AG09319 (cell line): ENCODE measurements at places on chromosomes 12 and 14.
A peak's percentile ranks its signal among the peaks of the same experiment; 100 is the strongest.

- no peak for DNase-seq
Observed at GRCh38 chr12:42525444-42525843, 64.1 kb downstream of the PRICKLE1 start.

DNA sequence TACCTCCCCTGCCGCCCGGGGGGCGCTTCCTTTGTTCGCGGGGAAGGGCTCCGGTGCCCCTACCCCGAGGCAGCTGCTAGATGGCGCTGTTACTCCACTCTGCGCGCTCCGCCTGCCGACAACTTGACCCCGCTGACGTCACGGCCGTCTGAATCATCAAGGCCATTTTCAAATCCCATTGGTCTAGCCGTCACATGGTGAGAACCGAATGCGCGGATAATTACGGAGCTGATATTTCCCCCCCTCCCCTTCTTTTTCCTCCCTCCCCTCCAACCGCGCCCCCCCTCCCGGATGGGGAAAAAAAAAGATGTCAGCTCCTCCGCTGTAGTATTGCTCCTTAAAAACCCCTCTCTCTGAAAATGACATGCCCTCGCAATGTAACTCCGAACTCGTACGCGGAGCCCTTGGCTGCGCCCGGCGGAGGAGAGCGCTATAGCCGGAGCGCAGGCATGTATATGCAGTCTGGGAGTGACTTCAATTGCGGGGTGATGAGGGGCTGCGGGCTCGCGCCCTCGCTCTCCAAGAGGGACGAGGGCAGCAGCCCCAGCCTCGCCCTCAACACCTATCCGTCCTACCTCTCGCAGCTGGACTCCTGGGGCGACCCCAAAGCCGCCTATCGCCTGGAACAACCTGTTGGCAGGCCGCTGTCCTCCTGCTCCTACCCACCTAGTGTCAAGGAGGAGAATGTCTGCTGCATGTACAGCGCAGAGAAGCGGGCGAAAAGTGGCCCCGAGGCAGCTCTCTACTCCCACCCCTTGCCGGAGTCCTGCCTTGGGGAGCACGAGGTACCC lies at the start of gene HOXC10:
TSS of gene HOXC10 (plus strand) at position 246 of the 791 bp plus-strand sequence. CDS start at position 360, 114 bp downstream.
- peak; percentile 11 for DNase-seq

GRCh38 chr12:58615576-58615975 lies 304.7 kb downstream of the LRIG3 start:
- no peak for DNase-seq

DNA sequence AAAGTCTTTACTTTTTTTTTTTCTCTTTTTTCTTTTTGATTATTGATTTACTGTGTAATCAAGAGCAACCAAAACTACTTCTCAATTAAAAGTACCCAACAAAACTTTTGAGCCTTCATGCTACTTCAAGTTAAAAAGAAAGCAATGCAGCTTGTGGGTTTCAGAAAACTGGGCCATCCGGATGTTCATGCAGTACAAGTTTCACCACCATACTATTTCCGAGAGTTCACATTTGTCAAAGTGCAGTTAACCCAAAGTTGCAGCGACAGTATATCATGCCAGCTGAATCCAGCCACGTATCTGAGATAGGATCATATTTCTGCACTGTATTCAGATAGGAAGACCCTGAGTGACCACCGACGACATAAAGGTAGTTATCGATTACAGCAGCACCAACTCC lies 33.0 kb downstream of the KLHL28 start:
- DNase-seq, result no peak

DNA sequence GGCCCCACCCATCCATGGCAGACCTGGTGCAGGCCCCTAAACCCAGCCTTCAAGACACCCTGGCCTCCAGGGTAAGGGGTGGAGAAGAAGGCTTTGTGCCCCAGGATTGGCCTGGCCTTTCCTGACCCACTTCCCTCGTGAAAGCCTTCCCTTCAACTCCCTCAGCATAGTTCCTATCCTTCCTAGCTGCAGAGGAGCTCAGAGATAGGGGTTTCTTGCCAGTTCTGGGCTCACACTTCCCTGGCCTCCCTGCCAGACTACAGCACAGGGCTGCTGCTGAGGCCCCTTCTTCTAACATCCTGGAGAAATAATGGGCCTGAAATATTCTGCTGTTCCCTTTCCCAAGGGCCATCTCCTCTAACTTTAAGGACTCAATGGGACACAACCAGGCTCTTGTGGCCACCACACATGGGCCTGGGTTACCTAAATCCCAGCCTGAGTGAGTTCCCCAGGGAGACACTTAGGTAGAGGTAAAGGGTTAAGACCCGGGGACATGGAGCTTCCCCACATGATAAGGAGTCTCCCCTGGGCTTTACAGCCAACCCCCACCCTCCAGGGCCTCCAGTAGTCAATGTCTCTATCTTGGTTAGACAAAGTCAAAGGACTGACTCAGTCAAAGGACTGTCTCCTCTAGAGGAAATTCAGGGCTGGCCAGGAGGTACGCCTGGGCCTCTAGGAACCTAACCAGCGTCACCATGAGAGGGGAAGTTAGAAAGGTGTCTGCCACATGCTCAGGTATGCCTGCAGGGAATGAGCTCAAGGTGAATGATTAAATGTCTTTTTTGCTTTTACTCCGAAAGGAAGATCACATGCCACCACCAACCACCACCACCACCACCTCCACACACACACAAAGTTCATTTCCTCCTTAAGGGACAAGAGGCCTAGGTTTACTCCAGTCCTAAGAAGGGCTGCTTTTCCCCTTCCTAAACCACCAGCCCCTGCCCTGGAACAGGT lies 7.1 kb downstream of the ZFP36L1 start:
- no peak for DNase-seq

- DNase-seq, result no peak
Observed at GRCh38 chr12:73452672-73453469, 1084.8 kb upstream of the ATXN7L3B start.
